Stimulated activated CD8-positive, alpha-beta memory T cell treated with anti-CD3 and anti-CD28 coated beads, Interleukin-15, amount 100 ng/mL, for 24 hours (primary cell): ENCODE measurements at places on chromosomes 11 and 22.

- peak; percentile 69 for DNase-seq
These were observed 29.2 kb upstream of the PLET1 start for GRCh38 chr11:112289588-112290492.

DNA sequence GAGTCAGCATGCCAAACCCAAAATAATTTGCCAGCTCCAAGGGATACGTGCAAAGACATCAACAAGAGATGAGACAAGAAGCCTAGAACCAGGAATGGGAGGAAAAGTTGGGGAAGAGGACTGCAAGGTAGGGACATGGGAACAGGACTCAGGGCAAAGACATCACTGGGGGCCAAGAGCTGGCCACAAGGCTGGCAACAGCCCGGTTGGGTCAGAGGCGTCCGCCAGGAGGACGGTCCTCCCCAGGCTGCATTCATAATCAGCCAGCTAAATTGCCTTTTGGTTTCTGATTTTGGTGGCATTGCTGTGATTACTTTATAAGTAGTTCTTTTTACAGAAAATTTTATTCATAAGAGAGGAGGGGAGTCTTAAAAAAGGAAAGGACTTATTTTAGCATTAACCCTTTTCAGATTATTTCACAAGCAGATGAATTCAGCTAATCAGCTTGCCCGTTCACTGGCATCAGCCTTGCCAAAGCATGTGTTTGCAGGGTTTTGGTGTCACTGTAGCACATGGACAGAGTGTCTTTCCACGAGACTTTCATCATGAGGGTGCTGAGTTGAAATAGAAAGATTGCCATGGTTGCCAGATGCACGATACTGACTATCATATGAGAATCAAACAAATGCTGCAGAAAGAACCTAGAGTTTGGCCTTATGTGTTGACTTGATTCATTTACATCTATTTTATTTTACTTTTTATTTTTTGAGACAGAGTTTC, 23.2 kb upstream of the NAV2 start:
- no peak for DNase-seq

DNA sequence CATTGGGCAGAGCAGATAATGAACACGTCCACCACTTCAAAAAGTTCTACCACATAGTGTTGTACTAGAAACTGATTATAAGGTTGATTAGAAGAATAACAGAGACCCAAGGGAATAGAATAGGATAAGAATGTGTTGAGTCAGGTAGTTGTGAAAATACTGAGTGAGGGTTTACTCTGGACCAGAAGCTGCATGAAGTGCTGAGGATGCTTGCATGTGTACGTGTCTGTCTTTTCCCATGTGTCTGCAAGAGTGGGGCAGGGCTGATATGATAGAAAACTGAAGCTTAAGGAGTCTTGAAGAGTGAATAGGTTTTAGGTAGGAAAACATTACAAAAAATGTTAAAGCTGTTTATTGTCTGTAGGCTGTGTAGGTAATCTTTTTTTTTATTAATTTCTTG, 20.6 kb downstream of the TRPC6 start:
- no peak for DNase-seq

DNA sequence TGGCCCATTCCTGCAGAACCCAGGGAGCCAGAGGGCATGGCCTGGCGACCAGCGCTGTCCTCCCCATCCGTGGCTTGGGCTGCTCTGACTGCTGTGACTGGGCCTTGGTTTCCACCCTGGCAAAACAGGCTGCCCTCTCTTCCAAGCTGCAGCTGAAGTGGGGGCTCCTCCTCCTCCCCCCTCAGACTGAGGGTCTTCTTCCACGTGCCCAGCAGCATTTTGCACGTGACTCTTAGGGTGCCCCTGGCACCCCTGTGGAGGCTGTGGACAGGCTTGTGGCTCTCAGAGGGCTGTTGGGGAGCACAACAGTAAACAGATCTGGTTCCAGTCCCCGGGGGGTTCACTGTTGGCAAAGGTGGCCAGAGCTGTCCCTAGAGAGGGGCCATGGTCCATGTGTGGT, 51.4 kb downstream of the PISD start:
- DNase-seq: no peak

GRCh38 chr11:108167624-108168023, 46.3 kb downstream of the ACAT1 start:
- no peak for DNase-seq

DNA sequence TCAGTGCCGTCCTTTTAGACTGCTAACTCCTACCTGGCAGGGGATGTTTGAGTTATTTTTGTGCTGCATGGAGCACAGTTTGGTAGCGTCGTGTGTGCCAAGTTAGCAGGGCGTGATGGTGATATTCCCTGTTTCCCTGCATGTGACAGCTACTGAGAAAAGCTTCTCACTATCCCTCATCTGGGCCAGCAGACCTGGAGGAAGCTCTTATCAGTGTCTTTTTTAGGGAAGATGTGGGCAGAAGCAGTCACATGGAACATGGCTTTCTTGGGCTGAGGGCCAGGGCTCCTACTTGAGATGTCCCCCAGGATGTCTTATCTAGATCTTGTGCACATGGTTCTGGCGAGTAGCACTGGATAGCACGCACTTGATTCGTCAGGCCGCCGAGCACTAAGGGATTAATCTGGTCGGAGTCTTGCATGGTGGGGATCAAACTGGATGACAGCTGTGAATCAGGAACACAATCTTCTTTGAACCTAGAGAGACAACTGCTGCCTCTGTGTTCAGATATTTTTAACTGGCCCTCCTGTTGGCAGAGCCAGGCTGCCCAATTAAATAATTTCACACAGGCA, 33.8 kb downstream of the TECTA start:
- no peak for DNase-seq

- DNase-seq: no peak
These were observed 53.8 kb upstream of the ME3 start for GRCh38 chr11:86726118-86726753.

DNA sequence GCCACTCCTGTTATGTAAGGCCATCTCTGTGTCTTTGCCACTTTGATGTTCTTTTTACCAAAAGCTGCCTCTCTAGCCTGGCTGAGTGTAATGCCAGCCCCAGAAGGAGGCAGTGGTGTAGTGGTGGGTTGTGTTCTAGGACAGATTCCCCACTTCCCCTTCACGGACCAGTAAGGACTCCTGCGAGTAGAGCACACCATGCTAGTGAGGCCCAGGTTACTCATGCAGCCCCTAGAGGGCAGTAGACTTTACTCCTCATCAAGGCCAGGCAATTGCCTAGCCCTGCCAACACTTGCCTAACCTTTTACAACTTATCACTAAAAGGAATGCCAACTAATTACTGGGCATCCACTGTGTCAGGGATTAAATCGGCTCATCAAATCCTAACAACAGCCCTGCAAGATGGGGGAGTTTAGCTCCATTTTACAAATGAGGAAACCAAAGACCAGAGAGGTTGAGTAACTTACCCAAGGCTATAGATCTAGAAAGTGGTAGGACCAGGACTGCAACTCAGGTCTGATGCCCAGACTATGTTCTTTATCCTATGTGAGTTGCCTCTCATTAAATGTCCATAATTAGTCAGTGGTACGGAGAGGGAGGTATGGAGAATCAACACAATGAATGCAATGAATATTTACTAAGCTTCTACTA, 75.3 kb downstream of the APIP start:
- DNase-seq: no peak

- DNase-seq: no peak
These were observed 203.4 kb downstream of the LRRC4C start for GRCh38 chr11:41256041-41256440.

DNA sequence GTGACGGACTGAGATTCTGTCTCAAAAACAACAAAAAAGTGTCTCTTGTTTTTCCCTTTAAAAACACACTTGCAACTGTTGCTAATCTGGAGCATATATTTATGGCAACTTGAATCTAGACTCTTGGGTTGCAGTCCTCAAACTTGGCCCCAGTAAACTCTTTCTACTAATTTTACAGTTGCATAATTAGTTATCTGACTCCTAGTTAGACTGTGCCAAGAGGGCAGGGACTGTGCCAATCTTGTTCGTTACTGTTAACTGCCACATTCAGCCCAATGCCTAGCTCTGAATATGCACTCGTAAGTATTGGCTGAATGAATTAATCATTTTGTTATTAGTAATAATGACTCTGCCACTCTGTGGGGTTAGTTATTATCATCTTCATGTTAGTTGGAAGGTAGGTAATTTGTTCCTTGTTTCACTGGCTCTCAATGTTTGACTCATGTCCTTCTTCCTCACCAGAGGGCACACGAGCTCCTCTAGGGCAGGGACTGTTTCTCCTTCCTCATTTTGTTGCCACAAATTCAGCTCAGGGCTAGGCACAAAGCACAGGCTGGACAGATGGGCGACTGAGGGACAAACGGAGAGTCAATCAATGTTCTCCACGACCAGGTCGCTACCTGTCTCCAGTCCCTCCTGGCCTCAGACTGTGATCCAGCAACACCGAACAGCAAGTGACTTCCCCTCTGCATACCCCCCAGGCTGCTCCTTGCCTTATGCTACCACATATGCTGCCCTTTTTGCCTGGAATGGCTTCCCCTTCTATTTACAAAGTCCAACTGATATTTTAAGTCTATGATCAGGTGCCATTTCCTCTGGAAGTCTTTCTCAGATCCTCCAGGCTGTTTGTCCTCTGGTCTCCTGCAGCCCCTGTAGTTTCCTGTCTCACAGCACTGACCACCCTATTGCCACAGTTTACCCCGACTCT, 9.0 kb downstream of the CLPB start:
- no peak for DNase-seq

- no peak for DNase-seq
These were observed 40.6 kb upstream of the TUB start for GRCh38 chr11:8040261-8040920.

GRCh38 chr11:64026575-64027205, 9.0 kb upstream of the FLRT1 start:
- no peak for DNase-seq

DNA sequence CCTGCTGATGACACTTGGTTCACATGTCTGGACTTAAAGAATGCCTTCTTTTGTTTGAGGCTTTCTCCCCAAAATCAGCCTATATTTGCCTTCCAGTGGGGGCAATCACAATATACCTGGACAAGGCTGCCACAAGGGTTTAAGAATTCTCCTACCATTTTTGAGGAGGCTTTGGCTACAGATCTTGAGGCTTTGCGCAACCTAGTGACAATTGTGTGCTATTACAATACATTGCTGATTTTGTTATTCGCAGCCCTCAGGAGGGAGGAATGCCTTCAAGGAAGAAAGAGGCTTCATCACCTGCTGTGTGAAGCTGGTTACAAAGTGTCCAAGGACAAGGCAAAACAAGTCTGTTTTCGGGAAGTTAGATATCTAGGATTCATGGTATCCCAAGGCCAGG, 50.8 kb upstream of the OR4C15 start:
- no peak for DNase-seq

GRCh38 chr22:48908547-48908946, 919.1 kb downstream of the BRD1 start:
- DNase-seq: no peak

DNA sequence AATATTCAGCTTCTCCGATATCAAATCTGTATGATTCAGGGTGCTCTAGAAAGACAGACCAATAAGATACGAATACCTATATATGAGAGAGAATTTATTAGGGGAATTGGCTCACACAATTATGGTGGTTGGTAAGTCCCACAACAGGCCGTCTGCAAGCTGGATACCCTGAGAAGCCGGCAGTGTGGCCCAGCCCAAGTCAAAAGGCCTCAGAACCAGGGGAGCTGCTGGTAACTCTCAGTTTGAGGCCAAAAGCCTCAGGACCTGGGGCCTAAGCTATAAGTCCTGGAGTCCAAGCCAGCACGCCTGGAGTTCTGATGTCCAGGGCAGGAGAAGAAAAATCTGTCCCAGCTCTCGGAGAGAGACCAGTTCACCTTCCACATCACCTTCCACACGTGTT, 318.7 kb downstream of the BRD1 start:
- DNase-seq: no peak

GRCh38 chr11:115276799-115277198, 227.4 kb downstream of the CADM1 start:
- no peak for DNase-seq

GRCh38 chr22:24460418-24461089, 33.2 kb downstream of the ADORA2A start:
- DNase-seq: no peak

GRCh38 chr22:20582171-20582511, 74.7 kb downstream of the MED15 start:
- no peak for DNase-seq

DNA sequence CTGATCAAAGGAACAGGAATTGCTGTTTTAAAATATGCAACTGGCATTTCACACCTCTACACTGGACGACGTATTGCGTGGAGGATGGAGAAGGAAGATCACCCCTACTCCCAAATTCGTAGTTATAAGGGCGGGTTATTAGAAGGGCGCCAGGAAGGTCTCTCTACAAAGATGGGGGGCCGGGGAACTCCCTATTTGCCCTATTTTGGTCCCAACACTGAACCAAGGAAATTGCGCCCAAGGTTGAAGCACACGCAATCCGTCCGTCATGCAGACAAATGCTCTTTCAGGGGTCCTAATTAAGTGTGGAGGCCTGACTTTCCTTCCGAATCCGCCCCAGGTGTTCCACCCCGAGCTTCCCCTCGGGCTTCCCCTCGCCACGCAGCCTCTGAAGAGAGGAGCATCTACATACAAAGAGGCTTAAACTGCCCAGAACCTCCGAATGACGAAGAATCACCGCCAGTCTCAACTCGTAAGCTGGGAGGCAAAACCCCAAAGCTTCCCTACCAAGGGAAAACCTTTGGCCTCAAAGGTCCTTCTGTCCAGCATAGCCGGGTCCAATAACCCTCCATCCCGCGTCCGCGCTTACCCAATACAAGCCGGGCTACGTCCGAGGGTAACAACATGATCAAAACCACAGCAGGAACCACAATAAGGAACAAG, 396 bp downstream of the NPAT start:
- no peak for DNase-seq
